ENCODE measurements at places on chromosomes 13 and 19.

- no peak for DNase-seq
Observed at GRCh38 chr13:111475488-111475887, 155.0 kb downstream of the TEX29 start.

DNA sequence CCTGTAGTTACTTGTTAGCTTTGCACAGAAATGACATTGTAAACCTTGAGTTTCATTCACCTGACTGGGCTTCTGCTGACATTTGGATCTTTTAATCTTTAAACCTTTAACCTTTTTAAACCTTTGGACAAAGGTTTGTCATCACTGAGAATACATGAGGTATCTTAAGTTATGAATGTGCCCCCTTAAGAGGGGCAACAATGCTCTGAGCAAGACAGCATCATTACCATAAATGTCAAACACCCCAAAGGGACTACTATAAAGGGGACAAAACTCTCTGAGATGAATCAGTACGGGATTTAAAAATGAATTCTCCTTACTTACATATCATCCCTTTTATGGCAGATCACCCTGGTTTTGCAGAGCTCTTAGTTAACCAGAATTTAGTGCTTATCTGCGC lies 203.3 kb downstream of the COG6 start:
- DNase-seq = no peak

DNA sequence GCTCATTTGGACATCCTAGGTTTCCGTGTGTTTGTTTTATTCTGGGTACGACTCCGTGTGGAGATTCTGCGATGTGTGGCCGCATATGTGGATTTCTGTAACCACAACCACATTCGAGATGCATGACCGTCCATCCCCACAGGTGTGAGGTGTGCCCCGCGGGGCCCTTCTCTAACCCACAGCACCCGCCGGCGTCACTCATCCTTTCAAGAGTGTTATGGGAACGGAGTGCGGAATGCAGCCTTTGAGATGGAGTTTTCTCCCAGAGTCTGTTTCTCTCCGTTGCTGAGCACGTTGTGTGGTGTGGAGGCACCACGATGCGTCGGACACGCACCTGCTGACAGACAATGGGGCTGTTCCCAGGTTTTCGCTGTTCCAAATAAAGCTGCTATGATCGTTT lies 40.0 kb downstream of the C13orf46 start:
- no peak for DNase-seq

DNA sequence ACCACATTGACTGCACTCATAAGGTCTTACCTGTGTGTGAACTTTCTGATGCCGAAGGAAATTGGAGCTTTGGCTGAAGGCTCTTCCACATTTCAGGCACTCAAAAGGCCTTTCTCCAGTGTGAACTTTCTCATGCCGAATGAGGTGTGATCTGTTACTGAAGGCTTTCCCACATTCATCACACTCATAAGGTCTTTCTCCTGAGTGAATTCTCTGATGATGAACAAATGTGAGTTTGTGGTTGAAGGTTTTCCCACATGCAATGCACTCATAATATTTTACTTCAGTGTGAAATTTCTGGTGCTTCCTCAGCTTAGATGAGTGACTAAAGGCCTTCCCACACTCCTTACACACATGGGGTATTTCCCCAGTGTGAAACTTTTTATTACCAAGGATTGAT lies 5.7 kb downstream of the ZNF132 start:
- DNase-seq = no peak

DNA sequence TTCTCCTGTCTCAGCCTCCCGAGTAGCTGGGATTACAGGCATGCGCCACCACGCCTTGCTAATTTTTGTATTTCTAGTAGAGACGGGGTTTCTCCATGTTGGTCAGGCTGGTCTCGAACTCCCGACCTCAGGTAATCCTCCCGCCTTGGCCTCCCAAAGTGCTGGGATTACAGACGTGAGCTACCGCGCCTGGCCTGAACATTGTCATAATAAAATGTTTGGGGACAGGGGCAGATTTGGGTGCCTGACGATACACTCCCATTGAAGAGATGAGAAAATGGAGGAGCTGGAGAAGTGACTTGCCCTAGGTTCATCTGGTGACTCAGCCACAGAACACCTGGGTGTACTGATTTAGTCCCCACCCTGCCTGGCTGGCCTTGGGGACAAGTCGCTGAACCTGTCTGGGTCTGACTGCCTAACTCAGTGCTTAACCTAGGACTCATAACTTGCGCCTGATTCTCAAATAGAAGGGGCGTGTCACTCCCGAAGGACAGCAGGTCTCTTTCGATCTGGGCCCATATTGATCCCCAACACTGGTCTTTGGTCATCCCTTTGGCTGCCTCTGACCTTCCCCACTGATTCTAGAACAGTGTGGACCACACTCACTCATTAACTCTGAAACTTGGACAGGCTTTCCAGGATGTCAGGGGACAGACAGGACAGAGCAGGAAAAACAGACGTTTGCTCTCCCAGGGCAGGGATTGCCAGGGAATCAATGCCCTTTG lies 7.6 kb upstream of the BICRA start:
- no peak for DNase-seq

GRCh38 chr13:20550799-20551198 lies 16.2 kb upstream of the IFT88 start:
- no peak for DNase-seq

DNA sequence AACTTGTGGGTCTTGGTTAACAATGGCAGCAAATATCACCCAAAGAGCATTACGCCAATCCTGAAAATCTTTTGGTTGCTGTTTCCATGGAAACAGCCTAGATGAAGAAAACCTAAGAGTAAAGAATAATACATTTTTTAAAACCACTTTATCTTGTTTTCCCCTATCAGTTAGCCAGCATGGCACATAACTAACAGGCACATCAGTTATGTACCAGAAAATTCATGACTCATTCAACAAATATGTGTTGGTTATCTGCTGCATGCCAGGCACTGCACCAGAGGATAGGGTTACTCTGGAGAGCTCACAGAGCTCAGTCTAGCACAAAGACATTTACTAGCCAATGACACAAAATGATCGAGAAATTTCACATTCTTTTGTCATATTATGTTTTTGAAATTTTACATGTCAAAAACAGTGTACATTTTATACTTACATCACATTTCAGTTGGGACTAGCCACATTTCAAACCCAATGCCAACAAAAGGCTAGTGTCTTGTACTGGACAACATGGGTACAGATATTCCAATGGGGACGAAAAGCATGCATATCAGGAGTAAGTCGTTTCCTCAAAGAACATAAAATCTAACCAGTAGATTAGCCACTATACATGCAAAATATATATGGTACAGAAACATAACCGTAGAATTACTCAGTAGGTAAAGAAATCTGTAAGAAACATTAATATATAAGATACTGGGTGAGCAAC lies 20.3 kb downstream of the LNX2 start:
- no peak for DNase-seq

GRCh38 chr13:26036383-26036782 lies 15.4 kb downstream of the SHISA2 start:
- DNase-seq = no peak

GRCh38 chr19:18791315-18791678 lies 192 bp upstream of the COMP start:
- no peak for DNase-seq

DNA sequence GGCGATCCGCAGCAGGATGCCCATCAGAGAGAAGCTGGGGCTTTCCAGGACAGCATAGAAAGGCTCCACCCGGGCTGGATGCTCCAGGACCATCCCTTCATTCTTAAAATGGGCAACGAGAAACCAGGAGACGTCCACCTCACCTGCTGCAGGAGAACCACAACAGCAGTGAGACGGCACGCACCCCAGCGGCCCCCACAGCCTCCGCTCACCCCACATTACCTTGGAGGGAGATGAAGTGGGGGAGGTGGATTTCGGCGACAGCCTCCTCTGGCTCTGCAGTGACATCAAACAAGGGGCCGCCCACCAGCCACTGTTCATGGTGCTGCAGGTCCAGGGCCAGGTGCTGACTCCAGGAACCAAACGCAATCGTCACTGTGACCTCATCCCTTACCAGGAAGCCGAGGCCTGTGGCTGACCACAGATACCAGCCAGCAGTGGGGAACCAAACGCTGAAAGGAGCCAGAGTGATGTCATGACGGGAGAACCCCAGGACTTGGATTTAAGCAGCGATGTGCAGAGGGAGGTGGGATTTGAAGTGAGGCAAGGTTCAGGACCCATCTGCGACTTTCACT lies 25.1 kb downstream of the CARD8 start:
- DNase-seq = no peak

DNA sequence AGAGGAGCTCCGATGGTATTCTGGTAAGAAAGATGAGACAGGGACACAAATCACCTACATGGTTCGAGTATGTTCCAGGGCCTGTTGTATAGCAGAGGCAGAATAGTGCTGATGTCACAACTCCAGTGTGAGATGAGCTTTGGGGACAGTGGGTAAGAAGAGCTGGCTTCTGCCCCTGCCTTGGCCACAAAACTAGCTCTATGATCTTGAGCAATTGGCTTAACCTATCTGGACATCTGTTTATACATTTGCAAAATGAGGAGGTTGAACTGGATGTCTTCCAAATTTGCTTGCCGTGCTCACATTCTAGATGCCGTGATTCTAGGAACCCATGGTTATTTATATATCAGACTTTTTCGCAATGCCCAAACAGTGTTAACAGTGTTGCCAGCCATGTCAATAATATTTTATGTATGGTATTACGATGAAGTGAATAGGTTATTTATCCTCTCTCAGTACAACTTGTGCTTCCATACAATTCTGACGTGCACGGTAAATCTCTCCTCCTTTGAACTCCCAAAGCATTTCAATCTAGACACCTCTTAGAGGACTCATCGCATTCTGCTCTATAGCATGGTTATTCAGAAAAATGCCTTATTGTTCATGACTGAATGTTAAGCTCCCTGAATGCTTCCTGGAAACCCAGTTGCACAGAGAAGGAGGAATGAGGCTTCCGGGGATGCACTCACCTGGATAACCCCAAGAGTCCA lies 316.0 kb downstream of the FOXO1 start:
- no peak for DNase-seq

DNA sequence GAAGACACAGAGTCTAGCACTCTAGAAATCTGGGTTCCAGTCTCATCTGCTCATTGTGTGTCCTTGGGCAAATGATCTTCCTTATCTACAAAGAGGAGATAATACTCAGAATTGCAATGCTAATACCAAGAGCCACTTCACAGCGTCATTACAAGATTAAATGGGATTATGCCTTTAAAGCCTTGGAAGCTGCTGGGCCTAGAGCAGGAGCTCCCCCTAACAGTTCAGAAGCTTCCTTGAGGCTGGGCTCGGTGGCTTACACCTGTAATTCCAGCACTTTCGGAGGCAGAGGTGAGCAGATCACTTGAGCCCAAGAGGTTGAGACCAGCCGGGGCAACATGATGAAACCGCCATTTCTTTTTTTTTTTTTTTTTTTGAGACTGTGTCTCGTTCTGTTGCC lies 27.6 kb downstream of the AP2S1 start:
- DNase-seq = no peak

- no peak for DNase-seq
Observed at GRCh38 chr19:46812977-46813838, 24.8 kb upstream of the SLC1A5 start.

- no peak for DNase-seq
Observed at GRCh38 chr19:52070496-52070895, 21.9 kb upstream of the ZNF432 start.

DNA sequence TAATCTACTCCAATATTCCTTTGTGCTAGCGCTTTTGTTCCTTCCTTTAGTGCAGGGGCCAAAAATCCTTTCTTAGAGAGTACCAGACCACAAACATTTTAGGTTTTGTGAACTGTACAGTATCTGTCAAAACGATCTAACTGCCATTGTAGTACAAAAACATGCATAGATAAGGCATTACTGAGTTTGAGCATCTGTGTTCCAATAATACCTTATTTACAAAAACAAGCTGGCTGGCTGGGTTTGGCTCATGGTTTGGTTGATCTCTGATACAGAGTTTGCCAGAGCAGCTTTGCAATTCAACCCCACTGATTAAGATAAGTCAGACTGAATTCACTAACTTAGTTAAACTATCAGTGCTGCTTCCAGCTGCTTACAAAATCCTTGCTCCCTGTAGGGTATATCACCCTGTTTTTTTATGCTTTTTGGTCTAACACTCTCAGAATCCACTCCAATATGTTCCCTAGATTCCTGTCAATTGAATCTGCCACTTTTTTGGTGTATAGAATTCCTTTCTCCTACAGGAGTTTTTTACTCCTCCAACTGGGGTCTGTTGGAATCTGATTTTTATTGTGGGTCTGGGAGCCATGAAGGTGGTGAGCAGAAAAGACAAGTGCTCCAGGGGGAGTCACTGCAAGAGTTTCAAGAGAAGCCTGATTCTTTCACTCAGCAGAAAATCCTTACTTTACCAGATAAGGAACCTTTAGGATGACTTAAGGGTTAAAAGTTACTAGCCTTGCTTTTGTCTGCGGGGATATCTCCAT lies 1399.4 kb downstream of the EFNB2 start:
- DNase-seq = no peak

DNA sequence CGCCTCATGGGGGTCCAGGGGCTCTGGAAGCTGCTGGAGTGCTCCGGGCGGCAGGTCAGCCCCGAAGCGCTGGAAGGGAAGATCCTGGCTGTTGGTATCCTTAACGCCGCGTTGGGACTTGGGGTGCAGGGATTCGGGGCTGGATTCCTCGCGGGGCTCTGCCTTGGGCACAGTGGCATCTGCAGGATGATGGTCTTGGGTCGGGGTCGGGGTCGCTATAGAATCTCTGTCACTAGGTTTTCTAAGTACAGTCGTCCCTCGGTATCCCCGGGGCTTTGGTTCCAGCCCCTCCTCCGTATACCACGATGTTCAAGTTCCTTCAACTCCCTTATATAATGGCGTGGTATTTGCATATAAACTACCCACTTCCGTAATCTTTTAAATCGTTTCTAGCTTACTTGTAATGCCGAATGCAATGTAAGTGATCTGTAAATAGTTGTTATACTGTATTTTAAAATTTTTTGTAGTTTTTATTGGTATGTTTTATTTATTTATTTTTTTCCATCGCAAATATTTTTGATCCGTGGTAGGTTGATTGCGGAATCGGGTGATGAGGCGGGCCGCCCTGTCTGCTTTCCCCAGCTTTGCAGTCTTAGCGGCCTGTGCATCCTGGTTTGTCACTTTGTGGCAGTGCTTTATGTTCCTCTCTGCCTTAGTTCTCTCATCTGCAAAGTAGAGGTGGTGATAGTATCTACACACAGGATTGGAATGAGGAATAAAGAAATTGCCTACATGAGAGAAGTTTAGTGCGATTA lies 606 bp downstream of the ERCC5 start:
- DNase-seq = peak; percentile 12

DNA sequence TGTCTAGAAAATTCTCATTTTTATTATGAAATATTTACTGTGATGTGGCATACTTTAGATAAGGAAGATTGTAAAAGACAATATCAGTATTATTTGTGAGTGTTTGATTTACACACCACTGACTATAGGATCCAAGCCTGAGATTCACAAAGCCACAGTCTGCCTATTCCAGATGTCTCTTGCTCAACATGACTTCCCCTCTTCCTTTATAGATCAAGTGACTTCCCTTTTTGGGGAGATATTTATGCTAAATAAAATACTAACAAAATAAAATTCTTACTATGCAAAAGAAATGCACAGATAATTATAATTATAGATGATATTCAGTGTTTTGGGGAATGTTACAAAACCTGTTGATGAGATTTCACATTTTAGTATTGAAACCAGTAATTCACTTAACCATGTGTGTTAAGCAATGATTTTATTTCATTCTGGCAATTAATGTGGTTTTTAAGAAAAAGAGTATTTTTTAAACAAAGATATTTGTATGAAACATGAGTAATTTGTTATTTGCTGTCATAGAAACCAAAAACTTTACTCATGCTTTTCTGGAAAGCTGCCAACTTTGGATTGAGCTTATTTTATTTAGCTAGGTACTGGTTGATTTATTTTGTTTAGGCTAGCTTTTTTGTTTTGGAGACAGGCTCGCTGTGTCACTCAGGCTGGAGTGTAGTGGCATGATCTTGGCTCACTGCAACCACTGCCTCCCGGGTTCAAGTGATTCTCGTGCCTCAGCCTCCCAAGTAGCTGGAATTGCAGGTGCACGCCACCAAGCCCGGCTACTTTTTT lies 13.7 kb upstream of the GPR183 start:
- DNase-seq = peak; percentile 25

Measured in T-helper 1 cell (primary cell).